ENCODE measurements at places on chromosomes 7 and 10.

GRCh38 chr10:90855126-90855525 is 2.7 kb downstream of the HTR7 start:
- no peak for DNase-seq

DNA sequence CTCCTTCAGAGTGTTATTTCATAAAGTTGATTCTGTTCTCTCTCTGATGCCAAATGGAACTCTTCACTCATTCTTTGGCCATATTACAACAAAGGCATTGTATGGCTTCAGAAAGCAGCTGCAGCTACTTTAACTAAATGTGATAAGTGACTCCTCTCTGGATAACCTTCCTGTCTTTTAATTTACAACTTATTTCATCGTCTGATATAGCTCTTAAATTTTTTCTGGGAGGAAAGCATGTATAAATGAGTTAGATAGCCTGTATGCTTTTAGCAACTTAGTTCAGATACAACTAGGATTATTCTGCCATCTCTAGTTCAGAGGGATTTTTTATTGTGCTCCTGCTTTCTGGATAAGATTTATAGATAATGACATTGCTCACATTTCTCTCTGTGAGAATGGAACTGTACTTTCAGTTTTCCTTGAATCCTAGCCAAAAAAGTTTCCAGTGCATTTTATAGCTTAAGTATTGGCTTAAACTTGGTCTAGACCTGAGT is 57.5 kb downstream of the KLHDC10 start:
- no peak for DNase-seq

DNA sequence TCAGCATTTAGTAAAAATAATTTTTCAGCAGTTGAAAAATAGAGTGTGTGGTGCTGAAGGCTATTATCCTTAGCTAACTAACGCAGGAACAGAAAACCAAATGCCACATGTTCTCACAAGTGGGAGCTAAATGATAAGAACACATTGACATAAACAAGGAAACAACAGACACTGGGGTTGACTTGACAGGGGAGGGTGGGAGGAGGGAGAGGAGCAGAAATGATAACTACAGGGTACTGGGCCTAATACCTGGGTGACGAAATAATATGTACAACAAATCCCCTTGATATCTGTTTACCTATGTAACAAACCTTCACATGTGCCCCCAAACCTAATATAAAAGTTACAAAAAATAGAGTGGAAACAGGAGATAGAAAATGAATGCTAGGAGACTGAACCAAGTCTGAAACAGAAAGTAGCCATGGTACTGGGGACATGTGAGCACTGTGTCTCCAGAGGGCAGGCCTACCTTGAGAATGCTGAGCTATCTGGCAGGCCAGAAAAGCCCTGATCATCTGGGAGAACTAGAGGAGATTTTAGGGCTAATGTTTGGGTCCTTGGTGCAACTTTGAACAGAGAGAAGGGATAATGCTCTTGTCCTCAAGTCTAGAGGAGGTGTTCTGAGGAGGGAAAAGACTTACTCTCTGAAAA is 4.7 kb upstream of the EFCAB10 start:
- no peak for DNase-seq

- DNase-seq, result no peak
Observed at GRCh38 chr7:66303454-66304155, 98.5 kb downstream of the TPST1 start.

- DNase-seq, result peak; percentile 11
Observed at GRCh38 chr7:37833107-37833817, 15.1 kb upstream of the NME8 start.

Data from stimulated activated CD8-positive, alpha-beta memory T cell treated with anti-CD3 and anti-CD28 coated beads, Interleukin-12 subunit alpha, Interleukin-12 subunit beta, amount 100 ng/mL, for 1 hour (primary cell).